Stimulated activated CD8-positive, alpha-beta memory T cell treated with anti-CD3 and anti-CD28 coated beads, Interleukin-4, amount 100 ng/mL, for 4 hours (primary cell): ENCODE measurements at places on chromosomes 6 and 20.
A peak's percentile ranks its signal among the peaks of the same experiment; 100 is the strongest.

DNA sequence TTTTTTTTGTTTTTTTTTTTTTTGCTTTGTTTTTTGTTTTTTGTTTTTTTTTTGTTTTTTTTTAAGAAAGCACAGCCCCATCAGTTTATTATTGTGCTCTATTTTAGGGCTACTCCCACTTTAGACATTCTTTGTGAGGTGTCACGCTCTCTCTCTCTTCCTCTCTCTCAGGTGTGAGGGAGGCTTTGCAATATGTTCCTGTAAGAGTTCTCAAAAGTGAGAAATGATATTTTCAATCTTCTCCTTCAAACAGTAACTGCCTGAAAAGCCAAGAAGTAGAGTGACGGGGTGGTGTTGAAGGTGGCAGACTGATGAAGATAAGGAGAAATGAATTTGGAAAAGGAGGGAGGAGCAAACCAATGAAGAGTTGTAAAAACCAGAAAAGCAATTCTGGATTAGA lies 28.3 kb upstream of the HDAC2 start:
- no peak for DNase-seq

DNA sequence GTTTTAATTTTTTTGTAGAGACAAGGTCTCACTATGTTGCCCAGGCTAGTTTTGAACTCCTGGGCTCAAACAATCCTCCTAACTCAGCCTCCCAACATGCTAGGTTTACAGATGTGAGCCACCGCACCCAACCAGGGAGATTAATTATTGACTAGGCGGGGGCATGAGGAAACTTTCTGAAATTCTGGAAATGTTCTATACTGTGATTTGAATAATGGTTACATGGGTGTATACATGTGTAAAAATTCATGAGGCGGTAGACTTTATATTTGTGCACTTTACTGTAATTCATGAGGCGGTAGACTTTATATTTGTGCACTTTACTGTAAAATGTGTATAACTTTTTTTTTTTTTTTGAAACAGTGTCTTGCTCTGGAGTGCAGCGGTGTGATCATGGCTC lies 147.2 kb downstream of the GRM4 start:
- no peak for DNase-seq

- no peak for DNase-seq
Measured at GRCh38 chr6:32885698-32886286, 31.8 kb downstream of the PSMB9 start.

DNA sequence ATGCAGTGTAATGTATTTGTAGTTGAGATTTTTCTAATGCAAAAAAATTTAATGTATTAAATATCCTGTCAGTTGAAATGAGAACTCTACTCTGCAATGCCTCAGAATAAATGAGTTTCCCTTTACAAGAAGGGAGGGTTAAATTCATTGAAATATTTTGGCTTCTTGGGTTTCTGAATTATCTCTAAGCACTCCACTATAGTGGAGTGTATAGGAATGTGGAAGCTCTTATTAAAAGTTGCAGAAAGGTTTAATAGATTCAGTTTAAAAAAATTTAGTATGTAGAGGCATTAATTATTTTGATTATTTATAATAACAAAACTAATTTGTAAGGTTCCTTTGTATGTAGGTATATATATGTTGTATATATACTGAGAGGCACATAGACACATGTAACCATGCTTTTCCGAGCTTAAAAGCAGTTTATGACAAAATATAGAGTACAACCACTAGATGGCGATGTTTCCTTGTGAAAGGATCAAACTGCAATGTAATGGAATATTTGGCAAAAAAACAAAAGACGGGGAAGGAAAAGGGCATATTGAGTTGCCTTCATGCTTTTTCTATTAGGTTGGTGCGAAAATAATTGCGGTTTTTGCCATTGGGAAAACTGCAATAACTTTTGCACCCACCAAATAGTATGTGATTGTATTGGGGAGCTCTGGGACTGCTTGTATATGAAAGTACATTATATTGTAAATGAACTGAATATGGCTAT lies 144.2 kb downstream of the MYO6 start:
- no peak for DNase-seq

- DNase-seq, result no peak
Measured at GRCh38 chr6:112113431-112113830, 26.0 kb downstream of the FAM229B start.

DNA sequence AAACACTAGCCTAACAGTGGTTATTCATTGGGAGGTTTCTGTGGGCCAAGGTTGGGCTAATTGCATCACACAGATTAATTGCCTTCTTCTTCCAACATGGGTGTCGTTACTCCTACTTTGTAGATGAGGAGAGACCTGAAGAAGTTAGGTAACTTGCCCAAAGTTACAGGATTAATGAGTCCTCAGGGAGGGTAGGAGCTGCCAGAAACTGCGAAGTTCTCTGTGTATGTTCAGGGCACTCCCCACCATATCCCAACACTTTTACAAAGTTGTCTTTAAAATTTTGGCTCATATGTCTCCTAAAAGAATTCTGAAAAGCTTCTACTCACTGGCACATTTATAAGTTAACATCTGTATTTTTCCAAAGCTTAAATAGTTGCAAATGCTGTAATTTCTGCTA lies 323.5 kb upstream of the HSF2 start:
- DNase-seq, result no peak

DNA sequence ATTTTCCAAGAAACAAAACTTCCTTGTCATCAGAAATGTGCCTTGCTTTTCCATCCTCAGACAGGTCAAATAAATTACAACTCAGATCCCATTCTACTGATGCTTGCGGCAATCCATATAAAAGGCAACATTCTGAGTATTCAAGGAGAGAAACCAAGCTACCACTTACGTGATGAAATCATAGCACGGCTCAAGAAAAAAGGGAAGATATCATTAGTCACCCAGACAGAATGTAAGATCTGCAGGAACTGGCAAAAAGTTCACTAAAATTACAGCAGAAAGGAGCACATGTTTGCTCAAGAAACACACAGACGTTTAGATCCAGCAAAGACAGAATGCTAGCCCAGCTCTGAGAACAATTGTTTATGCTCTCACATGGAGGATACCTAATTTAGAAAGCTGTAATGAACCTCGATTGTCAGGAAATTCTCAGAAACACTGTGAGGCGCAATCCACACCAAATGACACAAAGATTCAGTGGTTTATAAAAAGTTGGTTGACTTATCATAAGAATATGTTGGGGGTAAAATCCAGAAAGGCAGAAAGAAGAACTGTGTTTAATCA lies 304.2 kb downstream of the ADGRG6 start:
- DNase-seq, result no peak

DNA sequence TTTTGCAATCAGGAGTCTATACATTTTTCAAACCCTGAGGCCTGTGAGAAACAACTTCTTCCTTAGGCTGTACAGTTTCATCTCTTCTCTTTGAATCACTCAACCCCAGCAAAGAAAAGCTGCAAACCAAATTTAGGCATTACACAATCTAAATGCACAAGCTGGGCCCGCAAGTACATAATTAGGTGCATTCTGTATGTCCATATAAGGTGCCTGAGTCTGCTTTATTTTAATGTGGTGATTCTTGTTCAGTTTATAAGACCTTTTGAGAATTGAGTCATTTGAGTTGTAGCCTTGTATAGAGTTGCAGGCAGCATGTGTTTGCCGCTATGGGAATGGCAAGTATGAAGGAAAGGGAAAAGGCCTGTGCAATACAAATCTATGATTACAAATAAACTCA lies 709.6 kb upstream of the MARCKS start:
- no peak for DNase-seq

- no peak for DNase-seq
Measured at GRCh38 chr6:17027441-17027840, 74.4 kb upstream of the STMND1 start.

GRCh38 chr6:151341476-151342195 lies 49.7 kb downstream of the ZBTB2 start:
- DNase-seq, result no peak

DNA sequence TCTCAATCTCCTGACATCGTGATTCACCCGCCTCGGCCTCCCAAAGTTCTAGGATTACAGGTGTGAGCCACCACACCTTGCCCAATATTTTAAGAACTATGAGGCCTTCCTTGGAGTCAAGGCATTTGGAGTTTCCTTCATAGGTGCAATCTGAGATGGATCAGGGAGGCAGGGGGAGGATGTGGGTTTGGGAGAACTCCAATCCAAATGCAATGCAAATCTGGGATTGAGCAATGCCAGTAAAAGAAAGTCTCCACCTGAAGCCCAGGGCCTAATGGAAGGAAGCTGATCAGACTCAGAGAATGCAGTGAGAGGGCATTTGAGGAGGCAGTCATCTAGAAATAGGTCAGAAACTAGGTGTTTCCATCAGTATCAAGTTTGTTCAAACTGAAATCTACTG lies 21.2 kb downstream of the RSPH3 start:
- DNase-seq, result no peak

DNA sequence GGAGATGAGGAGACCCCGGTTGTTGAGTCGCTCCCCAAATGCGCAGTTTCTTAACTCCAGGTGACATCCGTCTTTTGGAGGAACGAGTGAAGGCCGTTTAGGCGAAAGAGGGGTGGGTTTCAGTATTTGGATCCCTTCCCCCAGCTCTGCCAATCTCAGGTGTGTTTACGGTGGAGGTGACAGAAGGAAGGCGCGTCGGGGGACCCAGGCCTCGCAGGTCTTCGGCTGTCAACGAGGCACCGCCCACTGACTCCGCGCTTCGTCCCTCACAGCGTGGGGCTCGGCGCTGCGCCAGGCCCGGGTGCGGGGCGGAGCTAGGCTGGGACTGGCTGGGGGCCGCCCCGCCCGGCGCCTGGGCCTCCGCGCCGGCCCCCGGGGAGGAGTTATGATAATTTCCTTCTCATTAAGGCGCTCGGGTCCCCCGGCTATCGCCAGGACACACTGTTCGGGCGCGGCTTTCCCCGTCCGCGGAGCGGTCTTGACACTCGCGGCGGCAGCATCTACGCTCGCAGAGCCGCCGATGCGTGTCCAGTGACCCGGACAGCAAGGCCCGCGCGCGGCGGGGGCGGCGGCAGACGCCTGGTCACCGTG lies at the start of gene TFAP2C:
Gene TFAP2C (plus strand): TSS at position 434 of the 591 bp plus-strand sequence. CDS start 239 bp downstream, outside the sequence.
- no peak for DNase-seq

GRCh38 chr6:95083506-95083905 lies 493.8 kb upstream of the MANEA start:
- DNase-seq, result no peak

- no peak for DNase-seq
Measured at GRCh38 chr6:167232356-167232755, 58.8 kb upstream of the UNC93A start.

DNA sequence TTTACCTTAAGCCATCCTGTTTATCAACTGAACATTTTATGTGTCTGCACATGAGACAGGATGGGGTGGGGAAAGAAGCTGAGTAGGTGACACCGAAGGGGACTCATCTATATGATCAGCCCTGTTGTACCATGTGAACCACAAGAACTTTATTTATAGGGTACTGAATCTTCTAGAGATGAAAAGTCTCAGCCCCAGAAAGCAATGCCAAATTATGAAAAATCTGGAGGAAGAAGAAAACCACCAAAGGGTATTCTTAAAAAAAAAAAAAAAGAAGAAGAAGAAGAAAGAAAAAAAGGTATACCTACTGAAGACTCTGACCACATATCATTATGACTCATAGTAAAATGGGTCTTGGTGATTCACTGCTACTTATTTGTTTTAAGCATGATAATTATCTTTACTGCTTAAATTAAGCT lies 39.8 kb upstream of the HBS1L start:
- no peak for DNase-seq

DNA sequence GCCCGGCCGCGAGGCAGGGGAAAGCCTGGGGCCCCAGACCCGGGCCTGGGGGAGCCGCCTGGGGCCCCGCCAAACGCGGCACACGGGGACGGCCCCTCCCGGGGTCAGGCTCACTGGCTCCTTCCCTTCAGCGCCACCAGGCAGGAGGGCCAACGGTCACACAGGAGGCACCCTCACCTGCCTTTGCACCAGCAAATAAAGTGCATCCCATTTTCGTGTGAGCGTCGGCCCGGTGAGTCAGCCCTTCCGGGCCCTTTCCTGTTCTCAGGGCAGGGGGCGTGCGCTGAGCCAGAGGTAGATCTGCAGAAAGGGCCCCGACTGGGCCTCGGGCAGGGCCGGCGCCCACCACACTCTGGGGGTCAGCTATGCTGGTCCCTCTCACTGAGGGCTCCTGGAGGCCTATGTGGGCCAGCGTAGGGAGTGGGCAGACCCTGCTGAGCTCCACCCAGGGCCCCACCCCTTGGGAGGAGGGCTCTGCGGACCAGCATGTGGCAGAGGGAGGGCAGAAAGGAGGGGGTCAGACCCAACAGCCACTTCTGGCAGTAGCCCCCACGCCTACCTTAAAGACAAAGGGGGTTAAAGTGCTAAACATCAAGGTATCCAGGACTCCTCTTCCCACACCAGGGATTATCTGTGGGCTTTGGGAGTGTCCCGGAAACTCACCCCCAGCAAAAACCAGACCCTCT lies 931 bp upstream of the UCKL1 start:
- peak; percentile 52 for DNase-seq

- DNase-seq, result no peak
Measured at GRCh38 chr6:35483490-35483889, 13.4 kb downstream of the TEAD3 start.

DNA sequence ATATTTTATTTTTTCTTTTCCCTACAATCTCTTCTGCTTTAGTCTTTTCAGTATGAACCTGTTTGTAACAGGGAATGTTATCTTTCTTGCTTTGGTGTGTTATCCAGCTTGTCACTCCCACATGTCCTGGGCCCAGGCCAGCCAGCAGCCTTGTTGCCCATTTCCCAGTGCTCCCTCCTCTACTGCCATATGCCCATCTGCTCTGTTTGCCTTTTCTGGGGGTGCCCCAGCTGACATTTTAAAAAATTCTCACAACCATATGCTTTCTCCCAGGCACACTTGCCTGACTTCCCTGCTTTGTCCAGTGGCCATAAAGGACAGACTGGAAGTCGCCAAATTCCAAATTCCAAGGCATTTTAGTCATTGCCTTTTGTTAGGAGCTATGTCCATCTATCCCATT lies 23.6 kb upstream of the LMBRD1 start:
- no peak for DNase-seq

DNA sequence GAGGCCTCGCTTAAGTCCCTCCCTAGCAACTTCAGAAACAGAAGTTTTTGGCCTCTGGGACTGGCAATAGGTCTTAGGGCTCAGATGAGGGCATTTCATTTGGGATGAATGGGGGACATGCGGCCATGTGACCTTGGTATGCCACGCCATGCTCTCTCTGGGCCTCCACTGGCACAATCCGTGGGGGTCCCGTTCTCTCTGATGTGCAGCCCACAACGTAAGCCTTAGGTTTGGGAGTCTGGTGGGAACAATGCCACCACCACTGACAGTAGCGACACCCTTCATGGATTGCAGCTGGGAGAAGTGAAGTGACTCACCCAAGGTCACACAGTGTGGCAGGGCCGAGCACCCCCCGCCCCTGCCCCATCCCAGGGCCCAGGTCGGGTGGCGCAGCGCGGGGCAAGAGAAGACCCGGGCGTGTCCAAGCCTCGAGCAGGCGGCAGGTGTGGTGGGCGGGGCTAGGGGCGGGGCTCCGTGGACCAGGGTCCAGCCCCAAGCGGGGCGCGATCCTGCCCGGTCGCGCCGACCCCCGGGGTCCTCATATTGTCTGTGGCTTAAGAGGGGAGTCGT lies 864 bp upstream of the CEBPB start:
- no peak for DNase-seq

GRCh38 chr6:32317541-32317940 lies 54.2 kb downstream of the TSBP1 start:
- no peak for DNase-seq

- no peak for DNase-seq
Measured at GRCh38 chr20:49566401-49567364, 1.3 kb downstream of the PTGIS start.

- DNase-seq, result no peak
Measured at GRCh38 chr6:116282698-116283097, 3.0 kb upstream of the TSPYL1 start.

GRCh38 chr6:64672651-64673050 lies 1034.4 kb downstream of the EYS start:
- no peak for DNase-seq
